GM04504 (cell line): ENCODE measurements at places on chromosomes 11 and 22.
A peak's percentile ranks its signal among the peaks of the same experiment; 100 is the strongest.

GRCh38 chr11:133946541-133947318 is 10.0 kb downstream of the IGSF9B start:
- no peak for DNase-seq

DNA sequence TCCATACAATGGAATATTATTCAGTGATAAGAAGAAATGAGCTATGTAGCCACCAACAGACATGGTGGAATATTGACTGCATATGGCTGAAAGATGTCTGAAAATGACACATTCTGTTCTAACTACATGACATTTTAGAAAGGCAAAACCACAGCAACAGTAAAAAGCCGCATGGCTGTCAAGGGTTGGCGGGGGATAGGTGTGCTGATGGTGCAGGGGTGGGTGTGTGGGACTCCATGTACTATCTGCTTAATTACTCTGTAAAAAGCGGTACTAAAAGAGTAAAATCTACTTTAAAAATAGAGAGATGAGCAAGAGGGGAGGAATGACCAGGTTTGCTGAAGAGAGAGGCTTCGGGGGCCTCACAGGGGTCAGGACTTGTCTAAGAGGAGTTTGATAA is 16.7 kb upstream of the YPEL1 start:
- no peak for DNase-seq

- no peak for DNase-seq
Measured at GRCh38 chr11:93861808-93862207, 11.4 kb upstream of the VSTM5 start.

DNA sequence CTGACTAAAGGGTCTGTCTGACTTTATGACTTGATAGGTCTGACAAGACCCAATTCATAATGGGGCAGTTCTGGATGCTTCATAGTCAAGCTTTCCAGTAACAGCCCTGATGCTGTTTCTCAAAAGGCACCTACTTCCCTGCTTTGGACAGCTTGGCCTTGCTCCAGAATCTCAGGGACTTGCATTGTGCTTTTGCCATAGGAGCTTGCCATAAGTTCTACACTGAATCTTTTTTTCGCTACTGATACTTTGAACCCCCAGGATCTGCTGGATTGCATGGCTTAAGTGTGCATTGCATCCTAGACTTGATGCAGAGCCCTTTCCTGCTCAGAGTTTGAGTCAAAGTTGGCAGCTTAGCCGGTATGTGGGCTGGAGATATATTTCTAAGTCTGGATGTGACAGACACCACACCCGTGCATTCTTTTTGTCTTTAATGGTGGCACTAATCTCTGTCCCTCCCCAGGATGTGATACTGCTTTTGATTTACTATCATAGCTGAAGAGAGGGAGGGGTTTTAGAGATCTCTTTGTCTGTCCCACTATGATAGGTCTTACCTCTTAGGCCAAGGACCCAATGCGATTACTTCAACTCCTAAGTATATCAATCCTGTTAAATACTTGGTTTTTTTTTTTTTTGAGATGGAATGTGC is 16.9 kb upstream of the SLC3A2 start:
- no peak for DNase-seq

GRCh38 chr11:112518371-112518770 is 257.7 kb upstream of the PLET1 start:
- no peak for DNase-seq

DNA sequence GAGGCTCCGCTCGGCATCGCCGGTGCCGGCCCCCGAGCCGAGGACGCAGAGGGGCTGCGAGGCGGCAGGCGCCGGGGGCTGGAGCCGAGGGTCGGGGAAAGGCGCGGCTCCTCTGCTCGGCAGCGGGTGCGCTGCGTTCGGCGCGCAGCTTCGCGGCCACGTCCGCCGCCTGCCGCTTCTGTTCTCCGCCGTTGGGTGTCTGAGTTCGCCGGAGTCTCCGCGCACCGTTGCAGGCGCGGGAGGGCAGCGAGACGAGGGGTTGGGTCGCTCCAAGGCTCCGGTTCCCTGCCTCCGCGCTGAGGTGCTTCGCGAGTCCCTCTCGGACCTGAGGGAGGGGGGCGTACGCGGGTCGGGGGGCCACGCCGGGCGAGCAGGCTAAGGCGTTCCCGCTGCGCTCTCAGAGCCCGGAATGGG is 347 bp downstream of the MN1 start:
- no peak for DNase-seq

- no peak for DNase-seq
Measured at GRCh38 chr11:117538263-117539135, 210.8 kb downstream of the CEP164 start.

GRCh38 chr11:110529043-110529442 is 99.3 kb downstream of the FDX1 start:
- DNase-seq = no peak

GRCh38 chr11:72676861-72677341 is 2.7 kb upstream of the PDE2A start:
- no peak for DNase-seq

GRCh38 chr11:115585361-115586024 is 81.3 kb upstream of the CADM1 start:
- DNase-seq = no peak

- DNase-seq = peak; percentile 20
Measured at GRCh38 chr22:35883031-35883620, 145.5 kb downstream of the RBFOX2 start.

DNA sequence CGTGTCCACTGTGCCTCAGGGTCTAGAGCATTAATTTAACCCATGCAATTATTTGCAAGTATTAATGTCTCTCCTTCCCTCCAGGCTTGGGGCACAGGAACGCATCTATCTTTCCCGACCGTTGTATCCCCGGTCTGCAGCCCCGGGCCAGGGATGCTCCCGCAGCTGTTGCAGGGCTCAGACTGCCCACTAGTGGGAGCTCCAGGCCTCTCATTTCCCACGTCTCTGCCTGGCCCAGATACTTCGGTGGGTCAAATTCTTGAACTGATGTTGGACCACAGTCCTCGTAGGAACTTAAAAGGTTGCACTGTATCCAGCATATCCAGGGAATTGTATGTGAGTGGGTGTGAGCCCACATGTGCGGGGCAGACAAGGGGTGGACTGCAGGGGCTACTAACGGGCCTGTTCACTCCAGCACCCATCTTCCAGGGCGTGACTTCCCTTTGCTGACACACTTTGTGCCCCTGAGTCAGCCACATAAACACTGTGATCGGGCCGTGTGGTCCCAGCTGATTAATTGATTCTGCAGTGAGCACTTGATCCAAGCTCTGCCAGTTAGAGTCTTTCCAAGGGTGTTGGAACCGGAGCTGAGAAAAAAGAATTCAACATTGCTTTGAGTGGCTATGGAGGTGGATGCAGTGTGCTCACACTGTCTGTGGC is 451.3 kb downstream of the TBC1D22A start:
- DNase-seq = no peak

DNA sequence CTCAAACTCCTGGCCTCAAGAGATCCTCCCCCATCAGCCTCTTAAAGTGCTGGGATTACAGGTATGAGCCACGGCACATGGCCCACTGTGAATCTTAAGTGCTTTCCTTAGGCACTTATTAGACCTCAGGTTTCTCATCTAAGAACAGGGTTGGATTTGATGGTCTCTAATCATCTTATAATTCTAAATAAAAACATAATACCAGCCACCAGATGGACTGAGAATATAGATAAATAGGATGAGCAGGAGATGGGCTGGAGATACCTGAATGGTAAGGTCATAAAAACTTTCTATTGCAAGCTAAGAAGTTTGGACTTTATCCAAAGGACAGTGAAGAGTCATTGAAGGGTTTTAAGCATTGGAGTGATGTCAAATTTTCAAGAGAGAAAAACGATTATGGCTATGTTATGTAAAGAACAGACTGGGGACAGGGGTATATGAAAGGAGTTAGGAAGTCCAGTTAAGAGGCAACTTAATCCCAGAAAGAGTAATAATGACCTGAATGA is 85.2 kb downstream of the RELT start:
- no peak for DNase-seq

DNA sequence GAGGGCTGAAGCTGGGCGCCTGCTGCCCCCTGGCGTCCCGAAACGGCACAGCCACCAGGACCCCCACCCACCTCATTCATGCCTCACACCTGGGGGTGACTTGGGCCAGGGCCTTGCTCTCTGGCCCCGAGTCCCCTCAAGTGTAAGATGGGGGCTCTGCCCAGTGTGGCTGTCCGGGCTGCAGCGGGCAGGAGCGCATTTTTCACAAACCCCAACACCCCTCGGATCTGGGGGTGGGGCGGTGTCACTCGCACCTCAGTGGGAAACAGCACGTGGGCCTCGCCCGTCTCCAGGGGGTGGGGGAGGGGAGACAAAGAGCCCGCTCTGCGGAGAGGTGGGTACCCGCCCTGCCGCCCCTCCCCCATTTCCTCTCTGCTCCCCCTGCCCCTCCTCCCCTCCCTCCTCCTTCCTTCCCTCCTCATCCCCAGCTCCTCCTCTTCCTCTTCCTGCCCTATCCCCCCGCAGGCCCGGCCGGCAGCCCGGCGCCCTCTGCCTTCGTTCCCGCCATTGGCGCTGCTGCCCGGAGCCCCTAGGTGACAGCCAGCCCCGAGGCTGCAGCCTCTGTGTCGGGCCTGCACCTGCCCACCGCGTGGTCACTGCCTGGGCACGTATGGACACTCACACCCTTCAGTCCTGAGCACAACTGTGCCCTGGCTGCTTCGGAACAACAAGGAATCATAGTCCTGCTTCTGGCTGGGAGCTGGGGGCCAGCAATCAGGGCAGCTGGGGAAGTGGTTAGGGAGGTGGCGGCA is 6.8 kb upstream of the CDKN1C start:
- DNase-seq = no peak

- DNase-seq = no peak
Measured at GRCh38 chr11:67302571-67303131, 679 bp upstream of the SSH3 start.

GRCh38 chr11:65290448-65291165 is 24.1 kb upstream of the CDC42EP2 start:
- peak; percentile 100 for DNase-seq

GRCh38 chr11:112355726-112356125 is 95.1 kb upstream of the PLET1 start:
- no peak for DNase-seq

- DNase-seq = no peak
Measured at GRCh38 chr22:26725012-26725676, 67.8 kb downstream of the MIAT start.

DNA sequence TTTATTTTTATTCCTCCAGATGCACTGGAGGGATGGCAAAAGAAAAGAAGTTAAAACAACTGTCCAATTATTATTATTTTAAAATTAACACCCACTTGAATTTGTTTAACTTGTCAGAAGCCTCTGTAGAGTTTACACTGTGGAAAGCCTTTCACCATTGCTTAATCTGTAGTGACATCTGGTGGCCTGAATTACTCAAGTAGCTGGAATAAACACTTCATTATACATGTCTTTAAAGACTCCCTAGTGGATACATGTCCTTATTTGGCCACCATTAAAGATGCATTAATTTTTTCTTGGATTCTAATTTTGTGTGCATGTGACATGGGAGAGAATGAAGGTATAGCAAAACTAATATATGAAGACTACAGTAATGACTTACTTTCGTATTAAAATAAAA is 1496.5 kb downstream of the FAM181B start:
- DNase-seq = no peak

DNA sequence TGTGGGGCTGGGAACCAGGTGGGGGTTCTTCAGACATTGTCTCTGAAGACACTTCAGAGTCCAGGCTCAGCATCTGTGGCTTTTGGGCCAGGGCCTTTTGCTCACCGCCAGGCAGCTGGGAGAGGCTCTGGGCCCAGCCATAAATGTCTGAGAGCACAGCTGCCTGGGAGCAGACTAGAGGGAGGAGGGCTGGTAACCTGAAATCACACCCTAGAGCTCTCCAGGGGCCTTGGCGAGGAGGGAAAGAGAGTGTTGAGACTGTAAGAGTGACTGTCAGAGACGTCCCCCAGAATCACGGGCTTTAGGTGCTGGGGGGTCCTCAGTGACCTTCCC is 4.1 kb downstream of the TRABD start:
- no peak for DNase-seq

- peak; percentile 90 for DNase-seq
Measured at GRCh38 chr22:21001601-21002325, at the start of gene THAP7. THAP7 (minus strand) TSS chr22:21002118; CDS start chr22:21001911, 207 bp downstream.

DNA sequence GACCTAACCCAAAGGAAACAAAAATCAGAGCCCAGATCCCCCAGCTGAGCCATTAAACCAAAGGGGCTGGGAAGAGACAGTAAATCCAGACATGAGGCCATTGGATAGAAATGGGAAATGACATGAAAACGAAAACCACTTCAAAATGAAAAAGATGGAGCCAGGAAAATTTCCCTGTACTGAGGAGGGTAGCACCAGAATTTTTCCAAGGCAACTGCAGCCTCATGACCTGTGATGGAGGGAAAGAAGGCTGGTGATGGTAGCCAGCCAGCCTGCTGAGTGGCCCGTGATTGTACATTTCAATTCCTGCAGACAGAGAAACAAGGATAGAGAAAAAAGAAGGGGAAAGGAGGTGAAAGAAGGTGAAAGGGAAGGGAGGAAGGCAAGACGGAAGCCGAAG is 268.4 kb upstream of the PLET1 start:
- DNase-seq = no peak

DNA sequence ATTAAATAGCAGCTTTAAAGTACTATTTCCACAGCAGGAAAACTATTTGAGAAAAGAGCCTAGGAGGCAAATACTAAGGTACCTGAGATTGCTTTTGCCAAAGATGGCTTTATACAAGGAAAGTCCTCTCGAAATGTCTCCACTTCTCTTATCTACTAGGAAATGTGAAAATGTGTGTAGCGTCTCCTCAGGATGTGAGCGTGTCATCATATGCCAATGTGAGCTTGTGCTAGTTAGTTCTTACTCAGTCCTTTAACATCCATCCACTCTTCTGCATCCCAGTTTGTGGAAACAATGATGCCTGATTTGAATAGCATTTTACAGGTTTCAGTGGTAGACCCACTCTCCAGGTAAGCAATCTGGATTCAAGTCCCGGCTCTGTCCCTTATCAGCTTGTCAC is 421.0 kb downstream of the DYNC2H1 start:
- no peak for DNase-seq

DNA sequence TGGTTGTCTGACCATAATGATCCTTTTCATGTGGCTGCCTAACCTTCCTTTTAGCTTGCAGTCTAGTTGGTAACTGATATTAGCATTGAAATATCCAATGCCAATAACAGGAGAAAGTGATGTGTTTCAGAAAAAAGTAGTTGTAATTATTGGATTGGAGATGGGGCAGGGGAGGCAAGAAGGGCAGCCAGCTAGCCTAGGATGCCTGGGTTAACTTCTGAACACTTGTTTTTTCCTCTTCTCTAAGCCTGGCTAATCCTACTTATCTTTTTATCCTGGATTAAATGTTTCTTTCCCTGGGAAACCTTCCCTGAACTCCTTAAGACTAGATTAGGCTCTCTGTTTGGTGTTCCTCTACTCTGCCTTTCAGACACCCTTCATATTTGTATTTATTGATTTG is 380.2 kb downstream of the TMEM135 start:
- no peak for DNase-seq

DNA sequence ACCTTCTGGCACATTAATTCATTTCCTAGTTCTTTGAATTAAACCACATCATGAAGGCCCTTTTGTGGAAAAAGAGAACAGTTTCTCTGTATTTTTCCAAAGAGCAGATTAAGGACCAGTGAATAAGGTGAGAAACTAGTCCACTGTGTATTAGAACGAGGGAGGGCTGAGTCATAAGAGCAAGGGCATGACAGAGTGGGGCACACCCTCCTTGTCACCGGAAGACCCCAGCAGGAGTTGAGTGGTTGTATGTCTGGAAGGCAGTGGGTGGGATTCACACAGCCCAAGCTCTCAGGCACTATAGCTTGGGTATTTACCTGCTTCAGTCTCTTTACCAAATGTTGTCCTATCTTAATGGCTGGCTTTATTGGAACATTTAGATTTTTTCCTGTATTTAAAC is 86.8 kb downstream of the BMAL1 start:
- no peak for DNase-seq
